ENCODE measurements at places on chromosomes 16 and 17.

GRCh38 chr16:23194497-23195221 lies 12.1 kb downstream of the SCNN1G start:
- no peak for DNase-seq

DNA sequence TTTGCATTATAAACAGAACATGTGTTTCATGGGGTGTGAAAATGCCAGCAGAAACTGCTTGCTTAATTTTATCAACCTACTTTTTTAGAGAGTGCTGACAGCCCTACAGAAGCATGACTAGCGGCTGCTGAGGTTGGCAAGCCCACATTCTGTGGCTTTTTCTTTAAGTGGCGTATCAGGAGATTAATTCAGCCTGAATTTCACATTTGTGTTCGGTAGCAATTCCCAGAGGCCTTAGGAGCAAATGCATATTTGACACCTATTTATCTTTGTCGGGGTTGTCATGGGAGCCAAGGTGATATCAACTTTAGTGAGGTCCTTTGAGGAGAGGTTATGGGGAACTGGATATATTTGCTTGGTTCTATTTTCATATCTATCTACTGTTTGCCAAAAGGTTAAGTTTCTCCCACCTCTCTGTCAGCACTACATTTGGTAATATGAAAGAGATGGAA lies 140.9 kb downstream of the KCNJ2 start:
- DNase-seq, result no peak

DNA sequence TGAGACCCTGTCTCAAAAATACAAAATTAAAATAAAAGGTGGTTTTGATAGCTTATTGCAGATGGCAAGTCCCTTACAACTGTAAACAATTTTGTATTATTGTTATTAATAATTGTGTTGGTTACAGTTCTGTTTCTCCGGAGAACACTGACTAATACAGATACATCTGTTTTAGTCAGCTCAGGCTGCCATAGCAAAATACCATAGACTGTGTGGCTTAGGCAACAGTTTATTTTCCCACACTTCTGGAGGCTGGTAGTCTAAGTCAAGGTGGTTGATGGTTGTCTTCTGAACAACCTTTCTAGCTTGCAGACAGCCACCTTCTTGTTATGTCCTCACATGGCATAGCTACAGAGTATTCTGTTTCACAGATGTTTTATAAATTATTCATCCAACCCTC lies 14.2 kb upstream of the IL21R start:
- DNase-seq, result no peak

DNA sequence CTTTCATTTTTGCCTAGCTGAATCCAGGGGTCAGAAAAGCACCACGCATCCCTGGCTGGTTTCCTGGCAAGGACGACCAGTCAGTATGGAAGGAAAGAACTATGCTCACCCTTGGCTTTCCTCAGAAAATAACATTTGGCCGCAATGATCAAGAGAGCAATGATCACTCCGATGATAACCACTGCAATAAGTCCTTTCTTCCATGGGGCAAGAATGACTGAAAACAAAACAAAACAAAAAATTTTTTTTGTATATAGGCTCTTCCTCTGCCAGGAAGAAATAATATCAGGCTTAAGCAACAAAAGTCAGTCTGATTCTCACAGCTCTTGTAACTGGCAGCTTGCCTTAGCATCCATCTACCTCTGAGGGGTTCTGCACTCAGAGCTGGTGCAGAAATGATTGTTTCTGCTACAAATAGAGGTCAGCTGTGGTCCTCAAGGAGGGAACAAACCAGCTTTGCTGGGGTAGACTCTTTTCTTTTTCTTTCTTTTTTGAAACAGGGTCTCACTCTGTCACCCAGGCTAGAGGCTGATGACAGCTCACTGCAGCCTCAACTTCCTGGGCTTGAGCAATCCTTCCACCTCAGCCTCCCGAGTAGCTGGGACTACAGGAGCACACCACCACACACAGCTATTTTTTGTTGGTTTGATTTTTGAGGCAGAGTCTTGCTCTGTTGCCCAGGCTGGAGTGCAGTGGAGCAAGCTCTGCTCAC lies 35.7 kb downstream of the PECAM1 start:
- DNase-seq, result no peak

GRCh38 chr17:47204722-47205418 lies 4.3 kb upstream of the MYL4 start:
- no peak for DNase-seq

GRCh38 chr16:26546573-26546972 lies 520.2 kb upstream of the C16orf82 start:
- DNase-seq, result no peak

Measured in stimulated activated CD4-positive, alpha-beta T cell treated with anti-CD3 and anti-CD28 coated beads, Interleukin-2, amount 100 ng/mL, for 4 hours (primary cell).